ENCODE measurements at places on chromosomes 7 and 10.

GRCh38 chr7:20219446-20220292 is 2.5 kb upstream of the MACC1 start:
- no peak overlapping the region for H3K4me3 ChIP-seq
- no peak overlapping the region for H3K27ac ChIP-seq
- no peak for DNase-seq
- no peaks in the 10 kb centered on the region for H3K4me1 ChIP-seq

DNA sequence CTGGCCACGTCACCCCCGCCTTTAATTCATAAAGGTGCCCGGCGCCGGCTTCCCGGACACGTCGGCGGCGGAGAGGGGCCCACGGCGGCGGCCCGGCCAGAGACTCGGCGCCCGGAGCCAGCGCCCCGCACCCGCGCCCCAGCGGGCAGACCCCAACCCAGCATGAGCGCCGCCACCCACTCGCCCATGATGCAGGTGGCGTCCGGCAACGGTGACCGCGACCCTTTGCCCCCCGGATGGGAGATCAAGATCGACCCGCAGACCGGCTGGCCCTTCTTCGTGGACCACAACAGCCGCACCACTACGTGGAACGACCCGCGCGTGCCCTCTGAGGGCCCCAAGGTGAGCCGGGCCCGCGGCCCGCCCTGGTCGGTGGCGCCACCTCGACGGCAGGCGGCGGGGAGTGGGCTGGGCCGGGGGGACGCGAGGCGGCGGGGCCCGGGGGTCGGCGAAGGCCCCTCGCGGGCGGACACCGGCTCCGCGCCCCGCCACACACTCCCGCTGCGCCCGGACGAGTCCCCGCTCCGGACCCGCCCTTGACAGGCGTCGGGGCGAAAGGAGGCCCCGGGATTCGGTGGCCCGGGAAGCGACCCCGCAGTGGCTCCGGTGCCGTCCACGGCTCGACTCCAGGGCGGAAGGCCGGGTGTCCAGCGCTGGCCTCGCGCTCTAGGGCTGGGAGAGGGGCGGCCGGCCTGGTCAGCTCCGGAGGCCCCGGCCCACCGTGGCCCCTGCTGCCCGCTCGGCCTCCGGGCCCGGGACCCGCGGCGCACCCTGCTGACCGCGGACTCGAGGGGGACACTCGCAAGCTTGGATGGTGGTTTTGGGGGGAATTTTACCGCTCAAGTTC is 557 bp downstream of the BAG3 start:
- H3K27ac ChIP-seq, result peak overlapping the region; percentile 93
- H3K27me3 ChIP-seq, result peaks cover 11% of the 10 kb centered on the region
- peak overlapping the region; percentile 87 for H3K4me3 ChIP-seq
- peaks cover 7% of the 10 kb centered on the region for H3K36me3 ChIP-seq
- peak; percentile 19 for DNase-seq

DNA sequence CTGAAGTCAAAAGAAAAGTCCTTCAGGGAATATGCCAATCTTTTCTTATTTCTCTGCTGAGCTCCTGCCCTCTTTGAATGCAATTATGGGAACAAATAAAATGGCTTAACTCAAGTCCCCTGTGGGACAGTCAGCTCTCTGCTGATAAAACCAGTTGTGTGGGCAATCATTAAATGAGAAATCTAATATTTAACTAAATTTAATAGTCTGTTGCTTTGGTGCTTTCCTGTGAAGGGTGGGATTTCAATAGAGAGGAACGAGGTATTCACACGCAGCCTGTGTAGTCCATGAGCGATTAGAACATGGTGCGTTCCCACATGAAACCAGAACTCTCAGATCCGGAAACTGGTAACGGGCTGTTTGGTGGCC is 138.4 kb downstream of the PAXIP1 start:
- no peak for DNase-seq
- no peaks in the 10 kb centered on the region for H3K4me1 ChIP-seq
- H3K4me3 ChIP-seq, result no peak overlapping the region

GRCh38 chr10:106947643-106948042 is 216.9 kb downstream of the SORCS1 start:
- no peak overlapping the region for H3K27ac ChIP-seq
- no peaks in the 10 kb centered on the region for H3K4me1 ChIP-seq
- H3K27me3 ChIP-seq, result no peaks in the 10 kb centered on the region
- no peak for DNase-seq

GRCh38 chr7:111238886-111239285 is 148.0 kb downstream of the LRRN3 start:
- no peak overlapping the region for H3K27ac ChIP-seq
- H3K4me3 ChIP-seq, result no peak overlapping the region
- H3K36me3 ChIP-seq, result peaks cover 5% of the 10 kb centered on the region
- peaks cover 13% of the 10 kb centered on the region for H3K4me1 ChIP-seq
- DNase-seq, result no peak
- no peaks in the 10 kb centered on the region for H3K27me3 ChIP-seq

DNA sequence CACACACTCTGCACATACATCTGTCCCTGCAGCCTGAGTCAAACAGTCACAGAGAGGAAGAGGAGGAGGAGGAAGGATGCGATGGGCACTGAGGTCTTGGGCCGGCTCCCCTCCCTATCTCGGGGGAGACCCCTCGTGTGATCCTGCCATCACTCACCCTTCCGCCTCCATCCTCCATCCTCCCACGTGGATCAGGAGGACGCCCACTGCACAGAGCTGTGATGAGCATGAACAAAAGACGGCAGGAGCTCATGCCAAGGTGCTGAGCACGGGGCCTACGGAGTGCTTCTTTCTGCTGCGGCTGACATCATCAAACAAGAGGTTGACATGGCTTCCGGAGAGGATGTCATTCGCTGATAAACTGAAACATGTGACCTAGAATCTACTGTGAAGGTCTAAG is 68.0 kb downstream of the DIP2C start:
- H3K4me1 ChIP-seq, result peaks cover 5% of the 10 kb centered on the region
- H3K27ac ChIP-seq, result no peak overlapping the region
- peaks cover 11% of the 10 kb centered on the region for H3K27me3 ChIP-seq
- H3K4me3 ChIP-seq, result no peak overlapping the region
- DNase-seq, result no peak

DNA sequence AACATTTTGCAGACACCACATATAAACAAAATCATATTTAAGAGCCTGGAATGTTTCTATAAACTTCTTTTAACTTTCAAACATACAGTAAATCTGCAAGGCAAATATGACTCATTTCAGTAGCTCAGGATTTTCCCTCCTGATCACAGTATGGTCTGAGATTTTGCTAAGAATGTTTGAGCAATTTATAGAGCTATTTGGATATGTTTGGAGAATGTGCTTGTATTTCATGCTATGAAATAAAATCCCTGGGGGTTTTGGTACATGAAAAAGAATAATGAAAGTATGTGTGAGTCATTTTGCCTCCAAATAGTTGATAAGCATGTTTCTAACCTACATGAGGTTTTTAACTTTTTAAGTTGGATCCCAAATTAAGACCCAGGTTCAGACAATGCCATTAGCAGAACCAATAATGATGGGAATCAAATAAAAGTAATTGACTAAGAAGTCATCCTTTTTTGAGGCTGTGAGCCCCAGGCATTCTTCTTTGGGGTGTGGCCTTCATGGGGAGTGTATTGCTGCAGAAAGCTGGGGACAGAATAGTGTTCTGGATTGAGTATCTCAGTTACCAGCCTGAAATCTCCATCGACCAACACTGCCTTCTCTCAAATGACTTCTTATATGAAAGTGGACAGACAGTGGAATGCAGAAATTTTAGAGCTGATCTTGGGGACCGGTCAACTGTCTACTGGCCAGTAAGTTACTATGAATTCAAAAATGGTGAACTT is 66.1 kb upstream of the AGBL3 start:
- no peaks in the 10 kb centered on the region for H3K36me3 ChIP-seq
- H3K4me3 ChIP-seq, result no peak overlapping the region
- no peaks in the 10 kb centered on the region for H3K27me3 ChIP-seq
- H3K27ac ChIP-seq, result no peak overlapping the region

DNA sequence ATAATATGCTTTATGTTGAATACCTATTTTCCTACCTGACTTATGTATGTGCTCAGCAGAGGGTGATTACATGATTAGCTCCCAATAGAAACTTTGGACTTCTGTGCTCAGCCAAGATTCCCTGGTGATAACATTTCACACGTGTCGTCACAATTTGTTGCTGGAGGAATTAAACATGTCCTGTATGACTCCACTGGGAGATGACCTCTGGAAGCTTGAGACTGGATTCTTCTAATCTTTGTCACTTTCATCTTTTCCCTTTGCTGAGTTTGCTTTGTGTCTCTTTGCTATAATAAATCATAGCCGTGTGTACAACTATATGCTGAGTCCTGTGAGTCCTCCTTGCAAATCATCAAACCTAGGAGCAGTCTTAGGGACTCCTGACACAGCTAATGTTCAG is 120.9 kb upstream of the LRRTM3 start:
- no peak overlapping the region for H3K27ac ChIP-seq

GRCh38 chr10:124612611-124613498 is 131.3 kb downstream of the FAM53B start:
- peaks cover 2% of the 10 kb centered on the region for H3K27me3 ChIP-seq
- H3K4me3 ChIP-seq, result no peak overlapping the region
- H3K27ac ChIP-seq, result no peak overlapping the region
- H3K4me1 ChIP-seq, result peaks cover 19% of the 10 kb centered on the region
- no peak for DNase-seq

- H3K27ac ChIP-seq, result no peak overlapping the region
- no peak for DNase-seq
- no peaks in the 10 kb centered on the region for H3K27me3 ChIP-seq
- no peaks in the 10 kb centered on the region for H3K36me3 ChIP-seq
- H3K4me1 ChIP-seq, result no peaks in the 10 kb centered on the region
These were observed 303.3 kb upstream of the SEMA3A start for GRCh38 chr7:84497873-84498272.

- H3K4me3 ChIP-seq, result no peak overlapping the region
- H3K27ac ChIP-seq, result no peak overlapping the region
- no peaks in the 10 kb centered on the region for H3K27me3 ChIP-seq
- H3K36me3 ChIP-seq, result peaks cover 39% of the 10 kb centered on the region
- H3K4me1 ChIP-seq, result peaks cover 11% of the 10 kb centered on the region
These were observed 21.1 kb downstream of the BNIP3 start for GRCh38 chr10:131960631-131961046.

DNA sequence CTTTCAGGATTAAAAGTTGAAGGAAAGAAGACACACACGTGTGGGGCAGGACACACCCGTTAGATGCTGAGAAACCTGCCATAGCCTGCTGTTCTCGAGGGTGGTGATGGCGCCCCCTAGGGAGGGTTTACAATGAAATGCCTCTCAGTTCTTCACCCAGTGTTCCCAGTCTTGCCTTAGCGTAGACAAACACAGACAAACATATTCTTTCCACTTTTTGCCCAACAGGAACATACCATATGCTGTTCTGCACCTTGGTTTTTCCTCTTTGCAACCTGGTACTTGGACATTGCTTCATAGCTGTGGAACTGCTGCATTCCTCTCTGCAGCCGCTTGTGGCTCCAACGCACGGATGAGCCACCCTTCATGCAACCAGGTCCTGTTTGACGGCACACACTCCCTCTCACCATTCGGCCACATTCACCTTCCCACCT is 23.3 kb upstream of the HSPA12A start:
- H3K27ac ChIP-seq, result no peak overlapping the region
- no peak for DNase-seq
- peaks cover 12% of the 10 kb centered on the region for H3K27me3 ChIP-seq

DNA sequence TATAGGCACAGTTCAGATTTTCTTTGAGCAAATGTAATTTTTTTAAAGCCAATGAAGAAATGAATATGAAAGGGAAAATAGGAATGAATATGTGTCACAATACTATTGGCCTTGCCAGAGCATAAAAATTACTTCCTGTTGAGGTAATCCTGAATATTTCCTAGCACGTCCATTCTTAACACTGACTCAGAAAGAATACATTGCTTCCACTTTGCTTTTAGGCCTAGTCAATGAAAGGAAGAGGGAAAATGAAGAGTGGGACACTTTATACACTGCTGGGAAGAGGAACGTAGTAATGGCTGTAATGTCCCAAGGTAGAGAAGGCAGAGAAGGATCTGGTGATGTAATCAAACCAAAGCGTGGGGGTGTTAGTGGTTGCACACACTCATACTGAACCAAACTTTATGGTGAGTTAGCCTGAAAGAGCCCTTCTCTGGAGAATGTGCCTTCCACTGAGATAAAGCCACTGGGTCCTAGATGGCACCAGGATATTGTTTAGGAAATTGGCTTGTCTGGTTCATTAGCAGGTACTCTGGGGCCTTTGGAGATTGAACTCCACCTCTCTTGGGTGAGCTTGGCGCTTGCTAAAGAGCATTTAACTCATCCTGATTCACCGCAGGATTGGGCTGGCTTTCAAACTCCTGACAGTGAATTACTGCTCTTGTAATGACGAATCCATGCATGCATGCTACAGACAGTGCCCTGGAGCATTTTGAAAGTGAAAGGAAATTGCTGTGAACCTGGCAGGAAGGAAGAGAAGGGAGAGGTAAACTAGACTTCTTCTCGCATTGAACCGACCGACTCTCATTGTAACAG is 254.9 kb downstream of the KIAA1217 start:
- peak overlapping the region; percentile 77 for H3K27ac ChIP-seq
- H3K4me1 ChIP-seq, result peaks cover 31% of the 10 kb centered on the region
- peak; percentile 56 for DNase-seq
- peak overlapping the region; percentile 63 for H3K4me3 ChIP-seq

Measured in T-helper 2 cell treated with Interferon-gamma antibody and Interleukin-4, amounts not matched to agents 5 μg/mL and 100 μg/mL, for 36 hours (primary cell).